ENCODE measurements at places on chromosomes 1 and 21. TPM values are rescaled to one million over a fixed set of nuclear protein-coding genes. Genes with fewer than 3 reads are reported as not detected.

The LHX4 gene
- not detected for total RNA-seq

DNA sequence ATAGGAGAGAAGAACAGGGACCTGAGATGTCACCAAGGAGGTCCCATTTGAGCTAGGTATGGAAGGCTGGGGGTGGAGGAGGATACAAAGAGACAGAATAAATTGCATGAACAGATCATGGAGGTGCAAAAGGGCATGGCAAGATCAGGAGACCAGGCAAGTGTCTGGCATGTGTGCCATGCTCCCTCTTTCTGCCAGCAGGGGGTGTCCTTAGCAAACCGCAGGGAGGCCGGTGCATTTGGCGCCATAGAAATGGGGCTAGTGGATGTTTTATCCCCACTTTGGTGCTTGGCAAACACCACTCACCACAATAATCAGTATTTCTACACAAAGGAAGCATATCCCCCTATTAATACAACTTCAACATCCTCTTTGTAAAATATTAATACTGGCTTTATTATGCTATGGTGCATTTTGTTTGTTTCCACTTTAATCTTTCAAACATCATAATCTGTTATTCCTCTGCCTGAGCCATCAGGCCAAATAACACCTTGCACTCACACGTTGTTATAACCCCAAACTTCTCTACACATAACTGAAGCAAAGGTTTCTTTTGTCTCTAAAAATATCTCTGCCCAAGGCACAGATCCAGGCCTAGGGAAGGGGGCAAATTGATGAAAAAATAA lies 25.9 kb downstream of the S100A6 start:
- DNase-seq = peak; percentile 72

- DNase-seq = no peak
These were observed 5.8 kb upstream of the PHC2 start for GRCh38 chr1:33436557-33437285.

DNA sequence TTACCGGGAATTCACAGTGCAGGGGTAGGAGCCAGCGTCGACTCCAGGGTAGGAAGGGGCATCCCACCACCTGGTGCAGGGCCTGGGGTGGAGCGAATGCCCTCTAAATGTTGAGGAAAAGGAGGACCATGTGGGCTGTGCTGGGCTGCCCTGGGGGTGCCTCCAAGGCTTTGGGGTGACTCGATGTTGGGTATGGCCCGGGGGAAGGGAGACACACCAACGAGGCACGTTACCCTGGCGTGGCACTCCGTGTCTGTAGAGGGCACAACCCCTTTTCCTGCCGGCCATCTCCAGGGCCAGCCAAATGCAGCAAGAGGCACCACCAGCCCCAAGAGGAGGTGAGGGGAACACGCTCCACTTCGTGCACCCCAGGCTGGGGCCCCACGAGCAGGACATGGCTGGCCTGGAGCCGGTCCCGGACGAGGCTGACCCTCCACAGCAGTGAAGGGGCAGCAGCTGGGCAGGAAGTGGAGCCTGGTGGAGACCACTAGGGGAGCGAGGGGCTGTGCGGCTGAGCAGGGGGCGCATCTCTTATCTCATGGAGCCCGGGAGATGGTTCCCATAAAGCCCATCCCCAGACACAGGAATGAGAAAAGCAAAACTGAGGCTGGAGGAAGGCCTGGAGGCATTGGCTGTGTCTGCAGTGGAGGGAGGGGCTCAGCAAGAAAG lies 11.2 kb downstream of the ACTRT2 start:
- DNase-seq = no peak

The LIPI gene
- not detected for total RNA-seq

GRCh38 chr1:54405898-54406293 lies 298 bp downstream of the SSBP3 start:
- DNase-seq = no peak

The LORICRIN gene
- not detected for total RNA-seq

All from activated T-cell treated with anti-CD3 and anti-CD28 coated beads, Interleukin-2, amount 50 U/mL, for 72 hours (primary cell).